ENCODE measurements at places on chromosomes 16 and 17.

DNA sequence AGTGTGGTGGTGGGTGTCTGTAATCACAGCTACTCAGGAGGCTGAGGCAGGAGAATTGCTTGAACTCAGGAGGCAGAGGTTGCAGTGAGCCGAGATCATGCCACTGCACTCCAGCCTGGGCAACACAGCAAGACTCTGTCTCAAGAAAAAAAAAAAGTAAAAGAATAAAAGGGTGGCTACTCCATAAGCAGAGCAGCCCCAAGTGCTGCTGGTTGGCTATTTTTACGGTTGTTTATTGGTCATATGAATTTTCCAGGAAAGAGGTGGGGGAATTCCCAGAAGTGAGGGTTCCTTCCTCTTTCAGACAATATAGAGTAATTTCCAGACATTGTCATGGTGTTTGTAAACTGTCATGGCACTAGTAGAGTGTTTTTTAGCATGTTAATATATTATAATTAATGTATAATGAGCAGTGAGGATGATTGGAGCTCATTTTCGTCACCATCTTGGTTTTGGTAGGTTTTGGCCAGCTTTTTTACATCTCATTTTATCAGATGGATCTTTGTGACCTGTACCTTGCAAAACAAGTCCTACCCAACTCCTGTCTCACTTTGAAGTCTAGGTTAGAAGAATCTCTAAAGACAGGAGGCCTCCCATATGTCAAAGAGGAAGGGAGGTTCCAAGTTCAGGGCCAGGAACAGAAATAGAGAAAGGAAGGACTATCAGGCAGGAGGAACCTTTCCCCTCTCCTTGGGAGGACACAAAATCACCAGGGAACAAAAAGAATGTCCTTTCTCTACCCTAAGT, 39.1 kb downstream of the HOXB1 start:
- DNase-seq, result peak; percentile 73

DNA sequence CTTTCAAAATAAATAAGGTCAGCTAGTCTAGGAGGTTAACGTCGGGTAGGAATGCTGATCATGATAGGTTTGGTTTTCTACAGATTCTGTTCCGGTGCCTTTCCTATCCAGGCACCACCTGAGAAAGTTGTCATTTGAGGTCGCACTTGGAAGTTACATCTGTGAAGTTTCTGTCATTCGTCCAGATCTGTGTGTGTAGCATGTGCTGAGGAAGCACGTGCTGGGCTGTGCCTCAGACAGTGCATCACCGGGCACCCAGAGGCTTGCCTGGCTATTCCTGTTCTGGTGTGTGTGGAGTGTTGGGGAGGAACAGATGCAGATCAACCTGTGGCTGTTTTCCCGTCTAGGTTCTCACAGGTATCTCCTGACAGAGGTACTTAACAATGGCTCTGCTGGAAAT, 42.6 kb downstream of the DNAJA2 start:
- no peak for DNase-seq

- peak; percentile 68 for DNase-seq
Measured at GRCh38 chr17:50396261-50397110, 837 bp downstream of the LRRC59 start.

DNA sequence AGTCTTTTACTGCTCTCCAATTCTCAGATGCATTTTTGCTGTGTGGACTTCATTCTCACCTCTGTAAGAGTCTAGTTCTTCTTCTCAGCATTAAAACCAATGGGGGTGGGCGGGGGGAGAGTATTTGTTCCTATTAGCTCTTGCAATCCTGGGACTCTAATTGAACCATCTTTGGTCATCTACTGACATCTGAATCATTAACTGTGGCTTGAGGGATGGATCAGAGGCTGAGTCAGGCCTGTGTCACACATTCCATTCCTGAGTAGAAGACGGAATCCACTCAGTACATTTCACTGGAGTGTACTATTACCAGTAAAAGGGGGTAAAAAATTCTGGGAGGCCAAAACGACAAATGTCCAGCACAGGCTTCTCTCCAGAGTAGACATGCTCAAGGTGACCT, 12.8 kb upstream of the ZNF23 start:
- no peak for DNase-seq

- DNase-seq, result no peak
Measured at GRCh38 chr17:19320876-19321275, 41.6 kb downstream of the B9D1 start.

DNA sequence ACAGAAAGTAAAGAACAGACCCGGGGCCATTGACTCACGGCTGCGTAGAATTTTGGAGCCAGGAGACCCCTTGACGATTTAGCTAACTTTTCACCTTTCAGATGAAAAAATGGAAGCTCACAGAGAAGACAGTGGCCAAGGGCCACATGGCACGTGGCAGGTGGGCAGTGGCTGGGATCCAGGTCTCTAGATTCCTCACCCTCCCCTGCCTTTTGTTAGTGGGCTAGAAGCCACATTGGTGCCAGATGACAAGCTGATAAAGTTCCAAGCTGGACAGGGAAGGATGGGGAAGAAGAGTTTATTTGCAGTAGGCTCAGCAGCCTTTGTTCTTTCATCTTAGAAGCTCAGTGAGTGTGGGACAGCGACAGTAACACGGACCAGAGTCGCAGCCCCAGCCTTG, 105.8 kb downstream of the SPACA3 start:
- no peak for DNase-seq

GRCh38 chr17:74369221-74369620, 1.9 kb downstream of the GPR142 start:
- DNase-seq, result peak; percentile 75

DNA sequence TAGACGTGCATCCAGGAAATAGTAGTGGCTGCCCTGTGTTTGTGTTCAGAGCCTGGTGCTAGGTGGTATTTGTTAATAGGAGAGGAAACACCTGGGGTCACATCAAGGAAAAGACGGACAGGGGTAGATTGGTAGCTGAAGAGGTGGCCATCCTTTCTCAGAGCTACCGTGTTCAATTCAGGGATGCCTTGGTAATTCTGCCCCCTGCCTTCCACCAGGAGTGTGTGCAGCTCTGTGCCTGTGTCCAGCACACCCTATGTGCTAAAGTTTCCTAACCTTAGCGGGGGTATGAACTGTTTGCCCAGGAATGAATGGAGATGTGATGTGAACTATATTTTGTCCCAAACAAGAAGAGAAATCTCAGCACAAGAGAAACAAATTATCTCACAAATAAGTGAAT, 174.1 kb upstream of the MPHOSPH6 start:
- DNase-seq, result no peak

- DNase-seq, result peak; percentile 29
Measured at GRCh38 chr17:31379597-31380205, 11.8 kb upstream of the RAB11FIP4 start.

DNA sequence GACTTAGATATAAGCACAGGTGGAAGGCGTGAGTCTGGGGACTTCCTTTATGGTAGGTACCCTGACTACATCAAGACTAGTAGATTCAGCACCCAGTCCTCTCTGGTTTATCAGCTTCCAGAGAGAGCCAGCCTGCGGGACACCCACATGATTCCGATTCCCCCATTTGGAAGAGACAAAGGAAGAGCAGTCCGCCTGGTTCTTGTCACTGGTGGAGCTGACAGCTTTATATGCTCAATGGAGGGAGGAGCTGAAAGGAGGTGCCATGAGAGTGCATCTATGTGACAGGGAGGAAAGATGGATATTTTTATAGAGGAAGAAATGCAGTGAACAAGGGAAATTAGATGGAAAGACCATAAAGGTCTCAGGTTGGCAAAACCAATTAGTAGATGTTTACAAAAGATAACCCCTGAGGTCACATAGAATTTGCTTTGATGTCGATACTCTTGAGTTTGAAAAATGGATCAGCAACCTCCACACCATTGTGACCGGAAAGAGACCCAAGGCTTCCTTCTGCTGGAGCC, 437.7 kb downstream of the PMP22 start:
- DNase-seq, result no peak

- DNase-seq, result no peak
Measured at GRCh38 chr16:88638323-88639230, at the start of gene IL17C. Gene IL17C (plus strand): TSS chr16:88638572. CDS start chr16:88638642, 70 bp downstream.

- no peak for DNase-seq
Measured at GRCh38 chr16:11762431-11762830, 19.8 kb upstream of the TXNDC11 start.

- DNase-seq, result no peak
Measured at GRCh38 chr16:30731411-30731810, 16.8 kb upstream of the PHKG2 start.

DNA sequence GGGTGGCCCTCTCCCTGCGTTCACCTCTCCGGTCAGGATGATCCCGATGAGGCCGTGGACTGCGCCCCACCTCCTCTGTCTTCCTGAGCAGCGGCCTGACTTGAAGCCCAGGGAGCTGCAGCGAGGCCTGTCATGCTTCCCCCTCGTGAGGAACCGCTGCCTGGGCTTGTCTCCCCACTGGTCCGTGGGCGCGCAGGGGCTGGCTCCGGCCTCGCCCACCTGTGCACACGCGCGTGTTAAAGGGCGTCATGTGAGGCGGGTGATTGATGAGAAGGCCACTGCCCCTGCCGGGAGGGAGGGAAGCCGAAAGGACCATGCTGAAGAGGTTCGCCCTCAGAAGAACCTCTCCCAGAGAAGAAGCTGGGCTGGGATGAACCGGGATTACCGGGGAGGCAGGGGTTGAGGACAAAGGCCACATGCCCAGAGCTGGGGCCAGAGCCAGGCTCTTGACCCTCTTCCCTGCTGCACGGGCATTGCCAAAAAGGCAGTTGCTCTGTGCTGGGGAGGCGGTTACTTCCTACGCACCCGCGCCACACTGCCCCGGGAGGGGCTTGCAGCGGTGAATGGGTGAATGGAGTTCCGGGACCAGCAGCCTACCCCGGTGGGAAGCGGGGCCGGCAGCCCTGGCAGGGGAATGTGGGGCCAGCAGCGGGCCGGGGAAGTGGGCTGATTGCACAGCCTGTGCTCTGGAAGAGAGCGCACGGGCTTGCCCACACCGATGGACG, 85.9 kb upstream of the GSE1 start:
- DNase-seq, result peak; percentile 50

GRCh38 chr16:58516768-58517107, 1.4 kb downstream of the SETD6 start:
- DNase-seq, result no peak

GRCh38 chr17:17706140-17707060, 25.1 kb downstream of the RAI1 start:
- no peak for DNase-seq

- DNase-seq, result no peak
Measured at GRCh38 chr16:1197237-1197866, 27.7 kb downstream of the TPSG1 start.

- no peak for DNase-seq
Measured at GRCh38 chr17:16443511-16444257, 28.3 kb downstream of the TRPV2 start.

- no peak for DNase-seq
Measured at GRCh38 chr16:4208341-4208751, 33.5 kb downstream of the SRL start.

DNA sequence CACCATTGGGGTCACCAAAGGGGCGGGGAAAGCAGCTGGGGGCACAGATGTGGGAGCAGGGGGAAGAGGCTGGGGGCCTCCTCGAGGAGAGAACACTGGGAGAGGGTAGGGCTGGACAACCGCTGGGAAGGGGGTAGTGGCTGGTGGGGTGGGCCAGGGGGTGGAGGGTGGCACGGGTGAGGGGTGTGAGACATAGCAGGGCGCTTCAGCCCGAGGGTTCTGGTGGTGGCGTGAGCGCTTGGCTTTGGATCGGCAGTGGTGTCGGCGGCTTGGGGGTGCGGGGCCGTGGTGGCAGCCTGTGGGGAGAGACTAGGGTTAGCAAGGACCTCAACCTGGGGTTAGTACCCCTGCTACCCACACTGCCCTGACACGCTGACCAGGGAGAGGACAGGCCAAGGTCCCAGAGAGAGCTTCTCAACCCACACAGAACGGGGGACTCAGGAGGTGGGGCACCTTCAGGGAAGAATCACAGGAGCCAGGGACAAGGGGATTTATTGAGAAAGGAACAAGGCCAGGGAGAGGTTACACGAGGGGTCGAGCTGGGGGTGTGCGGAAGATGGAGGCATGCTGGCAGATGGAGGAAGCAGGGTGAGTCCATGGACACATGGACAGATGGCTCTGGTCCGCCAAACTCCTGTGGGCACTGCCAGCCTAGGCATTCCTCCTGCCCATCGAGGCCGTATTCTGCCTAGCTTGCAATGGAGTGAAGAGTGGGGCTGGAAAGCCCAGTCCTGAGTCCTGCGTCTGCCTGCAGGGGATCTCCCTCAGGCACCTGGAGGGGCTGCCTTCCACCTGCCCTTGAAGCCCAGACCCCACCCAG, 8.4 kb downstream of the PER1 start:
- no peak for DNase-seq

GRCh38 chr16:29830774-29831173, 10.5 kb downstream of the MVP start:
- DNase-seq, result no peak

DNA sequence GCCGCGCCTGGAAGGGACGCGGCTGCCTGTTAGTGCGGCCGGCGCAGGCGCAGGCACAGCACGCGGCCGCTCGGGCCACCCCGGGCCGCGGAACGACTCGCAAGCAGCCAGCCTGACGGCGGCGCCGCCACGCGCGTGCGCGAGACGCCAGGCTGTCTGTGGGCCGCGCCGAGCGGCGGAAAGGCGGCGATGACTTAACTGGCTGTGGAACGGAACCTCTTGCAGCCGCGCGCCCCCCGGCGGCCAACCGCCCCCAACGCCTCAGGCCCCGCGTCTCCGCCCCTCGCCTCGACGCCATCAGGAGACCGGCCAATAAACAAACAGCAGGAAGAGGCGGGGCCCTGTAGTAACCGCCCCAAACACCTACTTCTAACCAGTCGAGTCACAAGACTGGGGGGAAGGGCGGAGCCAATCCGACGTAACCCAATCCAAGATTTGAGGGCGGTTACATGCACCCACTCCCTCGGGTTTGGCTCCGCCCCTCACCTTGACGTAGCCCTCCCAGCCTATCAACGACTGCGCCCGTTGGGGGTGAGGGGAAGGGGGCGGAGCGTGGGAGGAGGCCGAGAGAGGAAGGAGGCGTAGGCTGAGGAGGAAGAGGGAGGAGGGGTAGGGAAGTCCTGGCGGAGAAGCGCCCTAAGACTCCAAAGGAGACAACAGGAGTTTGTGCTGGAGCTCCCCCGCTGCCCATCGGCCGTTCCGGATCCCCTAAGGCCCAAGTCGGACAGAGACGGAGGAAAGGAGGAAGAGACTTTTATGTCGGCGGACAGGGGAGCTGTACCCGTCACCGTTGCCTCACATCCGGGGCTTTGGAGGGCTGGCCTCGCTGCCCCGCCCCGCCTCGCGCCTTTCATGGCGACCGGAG, at the start of gene FBRS:
Gene FBRS, plus strand, starts transcription at position 566 of the 865 bp plus-strand sequence. CDS start 1,088 bp downstream, outside the sequence.
- DNase-seq, result peak; percentile 100

- peak; percentile 67 for DNase-seq
Measured at GRCh38 chr17:68777243-68777855, 176.2 kb upstream of the FAM20A start.

DNA sequence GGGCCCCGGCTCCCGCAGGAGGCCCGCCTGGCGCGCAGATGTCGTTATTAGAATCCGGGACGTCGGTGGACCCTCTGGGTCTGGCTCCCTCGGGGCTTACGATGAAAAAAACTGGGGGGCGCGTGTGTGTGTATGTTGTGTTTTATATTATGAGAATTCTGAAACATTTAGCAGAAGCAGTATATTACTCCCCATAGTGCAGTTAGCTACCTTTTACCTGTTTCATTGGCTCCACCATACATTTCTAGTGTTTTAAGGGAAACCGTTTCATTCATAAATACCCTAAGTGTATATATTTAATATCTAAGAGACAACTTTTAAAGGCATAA, 486 bp upstream of the DNAJA2 start:
- no peak for DNase-seq

All from suppressor macrophage (primary cell).